Stimulated activated CD8-positive, alpha-beta memory T cell treated with anti-CD3 and anti-CD28 coated beads, Interleukin-7, amount 100 ng/mL, for 1 hour (primary cell): ENCODE measurements at places on chromosomes 12 and 14.

DNA sequence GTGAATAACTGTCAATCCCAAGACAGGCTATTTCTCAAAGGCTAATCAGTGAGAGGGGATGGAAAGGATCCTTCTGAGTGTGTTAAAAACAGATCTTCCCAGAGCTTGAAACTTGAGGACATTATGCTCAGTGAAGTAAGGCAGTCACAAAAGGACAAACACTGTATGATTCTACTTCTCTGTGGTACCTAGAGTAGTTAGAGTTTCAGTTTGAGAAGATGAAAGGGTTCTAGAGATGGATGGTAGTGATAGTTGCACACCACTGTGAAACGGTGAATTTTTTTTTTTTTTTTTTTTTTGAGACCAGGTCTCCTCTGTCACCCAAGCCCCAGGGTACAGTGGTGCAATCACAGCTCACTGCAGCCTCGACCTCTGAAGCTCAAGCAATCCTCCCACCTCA lies 133.8 kb downstream of the SAMD4A start:
- no peak for DNase-seq

GRCh38 chr14:88470542-88471440 lies 84.0 kb downstream of the PTPN21 start:
- DNase-seq: no peak

GRCh38 chr14:33455654-33456345 lies 495.1 kb downstream of the EGLN3 start:
- no peak for DNase-seq

GRCh38 chr12:104468371-104468770 lies 11.6 kb downstream of the CHST11 start:
- no peak for DNase-seq

DNA sequence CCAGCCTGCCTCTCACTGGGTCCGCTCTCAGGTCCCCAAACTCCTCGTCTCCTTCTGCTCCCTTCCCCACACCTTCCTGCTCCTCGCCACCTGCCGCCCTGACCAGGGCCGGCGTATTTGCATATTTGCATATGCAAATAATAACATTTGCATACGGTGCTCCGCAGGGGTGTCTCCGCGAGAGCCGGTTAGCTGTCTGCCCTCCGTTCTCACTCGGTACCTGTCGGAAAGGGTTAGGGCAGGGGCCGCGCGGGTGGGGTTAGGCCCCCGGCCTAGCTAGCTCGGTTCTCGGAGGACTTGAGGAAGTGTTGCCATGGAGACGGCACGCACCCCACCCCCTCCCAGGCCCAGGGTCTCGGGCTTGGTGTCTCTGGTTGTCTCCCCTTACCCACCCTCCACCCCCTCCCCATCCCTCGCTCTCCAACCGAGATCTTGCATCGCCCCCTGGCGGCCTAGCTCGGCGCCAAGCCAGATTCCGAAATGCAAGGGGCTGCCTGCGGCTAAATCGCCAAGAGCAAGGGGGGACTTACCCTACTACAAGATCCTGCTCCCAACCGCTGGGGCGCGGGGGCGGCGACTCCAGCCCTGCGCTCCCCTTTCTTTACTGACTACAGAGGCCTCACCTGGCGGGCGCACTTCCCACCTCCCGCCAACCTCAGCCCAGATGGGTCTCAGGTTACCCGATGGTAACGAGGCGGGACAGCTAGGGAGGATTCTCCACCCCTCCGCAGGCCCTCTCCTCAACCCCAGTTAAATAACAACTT lies 8.1 kb downstream of the STAC3 start:
- DNase-seq: no peak

- no peak for DNase-seq
Measured at GRCh38 chr14:105084741-105085571, 19.7 kb upstream of the GPR132 start.

- no peak for DNase-seq
Measured at GRCh38 chr12:2009623-2010022, 5.4 kb upstream of the DCP1B start.

DNA sequence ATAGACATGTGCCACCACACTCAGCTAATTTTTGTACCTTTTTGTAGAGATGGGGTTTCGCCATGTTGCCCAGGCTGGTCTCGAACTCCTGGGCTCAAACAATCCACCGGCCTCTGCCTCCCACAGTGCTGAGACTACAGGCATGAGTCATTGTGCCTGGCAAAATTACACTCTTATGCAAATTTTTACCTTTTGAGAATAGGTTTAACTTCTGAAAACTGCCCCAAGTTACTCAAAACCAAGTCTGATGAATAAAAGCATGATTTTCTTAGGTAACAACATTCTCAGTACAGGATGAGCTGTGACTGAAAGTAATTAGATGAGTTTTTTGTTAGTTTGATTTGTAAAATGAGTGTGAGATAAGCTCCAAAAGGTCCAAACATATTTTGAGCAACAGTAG lies 166.0 kb downstream of the RPS29 start:
- DNase-seq: no peak
